Renal pelvis (tissue), 12 donors: ENCODE measurements at places on chromosomes 5 and 9.

DNA sequence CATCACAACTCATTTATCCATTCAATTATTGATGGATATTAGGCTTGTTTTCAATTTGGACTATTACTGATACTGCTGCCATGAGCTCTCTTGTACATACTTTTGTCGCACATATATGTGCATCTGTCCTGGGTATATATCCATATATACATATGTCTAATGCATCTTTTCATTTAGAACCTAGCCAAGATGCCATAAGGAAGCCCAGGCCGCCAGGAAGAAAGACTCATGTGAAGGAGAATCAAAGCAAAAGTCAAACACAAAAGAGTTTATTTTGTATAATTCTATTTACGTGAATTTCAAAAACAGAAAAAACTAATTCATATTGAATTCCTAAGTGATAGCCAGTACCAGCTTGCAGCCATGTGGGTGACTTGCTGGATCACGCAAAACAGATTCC, 79.0 kb downstream of the ADAMTS12 start:
- no peak for DNase-seq

DNA sequence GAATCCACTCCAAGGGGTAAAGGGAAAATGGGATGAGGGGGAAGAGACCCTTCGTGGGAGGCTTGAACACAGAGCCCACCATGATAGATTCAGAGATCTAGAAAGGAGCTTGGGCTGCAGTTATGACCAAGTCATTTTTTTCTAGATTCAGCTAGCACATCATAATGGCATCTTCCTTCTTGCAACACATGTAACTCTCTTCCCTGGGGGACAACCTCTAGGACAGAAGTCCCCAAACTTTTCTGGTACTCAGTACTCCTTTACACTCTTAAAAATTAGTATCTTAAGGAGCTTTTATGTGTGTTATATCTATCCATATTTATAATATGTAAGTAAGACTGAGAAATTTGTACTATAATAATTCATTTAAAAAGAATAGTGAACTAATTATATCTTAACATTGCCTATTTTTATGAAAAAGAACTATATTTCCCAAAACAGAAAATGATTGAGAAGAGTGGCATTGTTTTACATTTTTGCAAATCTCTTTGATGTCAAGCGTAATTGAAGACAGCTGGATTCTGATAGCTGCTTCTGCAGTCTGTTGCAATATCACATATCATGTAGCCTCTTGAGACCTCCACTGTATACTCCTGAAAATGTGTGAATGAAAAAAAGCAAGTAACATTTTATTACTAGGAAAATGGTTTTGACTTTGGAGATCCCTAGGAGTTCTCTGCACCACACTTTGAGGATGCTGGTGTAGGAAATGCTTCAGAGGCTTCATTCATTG, 875 bp downstream of the ACO1 start:
- no peak for DNase-seq

- DNase-seq = no peak
These were observed 132.9 kb downstream of the SUSD1 start for GRCh38 chr9:112042244-112042638.

DNA sequence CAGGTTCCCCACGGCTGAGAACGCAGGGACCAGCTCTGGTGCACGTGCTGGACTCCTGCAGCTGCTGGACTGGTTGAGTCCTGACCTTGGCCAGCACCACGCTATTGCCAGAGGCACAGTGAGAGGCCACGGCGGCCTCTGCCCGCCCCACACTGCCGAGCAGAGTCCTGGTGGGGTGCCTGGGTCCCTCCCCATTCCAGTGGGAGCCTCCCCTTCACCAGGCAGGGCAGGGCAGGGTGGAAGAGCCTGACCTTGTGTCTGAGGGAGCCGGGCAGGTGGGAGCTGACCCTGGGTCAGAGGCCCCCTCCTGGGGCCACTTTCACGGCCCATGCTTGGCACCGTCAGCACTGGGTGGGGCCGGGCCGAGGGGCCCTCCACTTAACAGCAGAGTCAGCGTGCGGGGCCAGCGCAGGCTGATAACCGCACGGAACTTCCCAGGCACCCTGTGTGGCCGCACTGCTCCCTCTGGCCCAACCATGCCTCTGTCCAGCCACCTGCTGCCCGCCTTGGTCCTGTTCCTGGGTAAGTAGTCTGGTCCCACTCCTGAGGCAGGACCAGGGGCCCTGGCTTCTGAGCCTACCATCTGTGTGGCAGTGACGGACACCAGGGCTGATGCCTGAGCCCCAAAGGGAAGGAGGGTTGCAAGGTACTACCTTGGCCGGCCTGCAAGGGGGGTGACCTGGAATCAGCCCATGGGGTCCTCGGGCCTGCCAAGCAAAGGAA, at the start of gene MAMDC4:
Gene MAMDC4, plus strand, starts transcription at position 406 of the 723 bp plus-strand sequence. Its CDS starts 71 bp downstream, at position 477.
- DNase-seq = no peak

DNA sequence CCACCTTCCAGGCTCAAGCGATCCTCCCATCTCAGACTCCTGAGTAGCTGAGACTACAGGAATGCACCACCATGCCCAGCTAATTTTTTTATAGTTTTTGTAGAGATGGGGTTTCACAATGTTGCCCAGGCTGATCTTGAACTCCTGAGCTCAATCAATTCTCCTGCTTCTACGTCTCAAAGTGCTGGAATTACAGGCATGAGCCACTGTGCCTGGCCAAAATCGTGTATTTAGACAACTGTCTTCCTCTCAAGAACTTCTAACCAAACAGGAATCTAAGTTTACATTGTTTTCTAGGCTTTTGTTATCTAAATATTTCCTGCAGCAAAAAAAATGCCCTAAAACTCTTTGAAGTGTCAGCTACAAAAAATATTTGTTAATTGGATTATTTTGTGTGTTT, 78.8 kb downstream of the NLN start:
- DNase-seq = no peak

GRCh38 chr9:78775211-78775610, 478.3 kb downstream of the PSAT1 start:
- DNase-seq = no peak

GRCh38 chr5:65695162-65695755, 26.6 kb downstream of the SGTB start:
- DNase-seq = no peak

GRCh38 chr9:1049641-1050040, 516 bp upstream of the DMRT2 start:
- DNase-seq = no peak

- no peak for DNase-seq
These were observed 303.1 kb downstream of the DMRT2 start for GRCh38 chr9:1353291-1353690.

DNA sequence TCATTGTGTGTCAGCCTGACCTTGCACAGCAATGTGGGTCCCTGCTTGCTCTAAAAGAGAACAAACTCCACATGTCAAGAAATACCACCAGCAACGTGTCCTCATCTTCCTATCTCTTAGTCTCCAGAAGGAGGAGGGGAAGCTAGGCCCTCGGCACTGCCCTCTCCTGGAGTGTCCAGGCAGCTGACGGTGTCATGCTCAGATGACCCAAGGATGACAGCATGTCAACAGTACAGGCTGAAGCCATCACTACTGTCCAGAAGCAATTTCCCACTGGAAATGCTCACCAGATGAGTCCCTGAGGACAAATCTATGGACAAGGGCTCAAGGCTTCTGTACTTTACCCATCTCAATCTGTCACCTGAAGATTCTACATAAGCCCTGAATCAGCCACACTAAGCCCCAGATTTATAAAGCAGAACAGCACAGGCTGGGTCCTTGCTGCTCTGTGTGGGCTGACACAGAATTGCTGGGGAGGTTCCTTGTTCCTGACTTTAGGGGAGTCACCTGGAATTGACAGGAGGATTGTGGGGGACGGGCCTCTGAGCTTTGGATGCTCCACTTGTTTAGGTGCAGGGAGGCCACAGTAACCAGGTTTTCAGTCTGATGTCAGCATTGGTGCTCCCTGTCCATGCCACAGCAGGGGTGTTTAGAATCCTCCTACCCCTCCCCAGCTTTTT, 210.2 kb downstream of the DAB2IP start:
- no peak for DNase-seq
